ENCODE measurements at places on chromosomes 13 and 19.

GRCh38 chr13:87656306-87656705 lies 14.9 kb upstream of the SLITRK5 start:
- DNase-seq: no peak

DNA sequence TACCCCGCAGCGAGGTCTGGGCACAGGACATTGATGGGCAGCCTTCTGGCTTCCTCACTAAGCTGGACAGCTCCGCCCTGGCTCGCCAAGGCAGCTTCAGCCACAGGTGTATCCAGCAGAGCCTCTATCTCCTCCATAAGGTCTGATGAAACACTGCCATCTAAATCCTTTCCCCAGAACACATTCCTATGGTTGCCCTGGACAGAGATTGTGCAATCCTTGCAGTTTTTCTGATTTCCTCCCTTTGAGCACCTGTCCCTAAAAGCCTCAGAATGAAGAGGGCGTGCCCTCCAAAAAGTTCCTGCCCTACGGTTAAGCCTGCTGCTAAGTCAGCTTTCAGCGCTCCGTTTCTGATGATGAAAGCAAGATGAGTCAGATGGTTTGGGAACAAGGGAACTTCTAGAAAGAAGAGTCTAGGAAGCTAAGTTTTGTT lies 21.0 kb downstream of the CLEC4M start:
- DNase-seq: peak; percentile 88

- DNase-seq: no peak
These were observed 44.3 kb downstream of the BBC3 start for GRCh38 chr19:47186446-47187334.

- DNase-seq: no peak
These were observed 248.8 kb downstream of the DACH1 start for GRCh38 chr13:71618159-71618558.

- DNase-seq: peak; percentile 97
These were observed 20.0 kb upstream of the ERCC1 start for GRCh38 chr19:45443462-45444317.

- DNase-seq: no peak
These were observed 83.8 kb downstream of the GJA3 start for GRCh38 chr13:20077086-20077485.

- DNase-seq: no peak
These were observed 135.9 kb upstream of the FRY start for GRCh38 chr13:31895691-31896090.

- peak; percentile 91 for DNase-seq
These were observed at the start of gene GARRE1 for GRCh38 chr19:34254046-34254697. Gene GARRE1 (plus strand): TSS chr19:34254554. CDS start chr19:34300474, 45,920 bp downstream.

GRCh38 chr19:33133438-33134031 lies 1.6 kb downstream of the WDR88 start:
- DNase-seq: peak; percentile 64

DNA sequence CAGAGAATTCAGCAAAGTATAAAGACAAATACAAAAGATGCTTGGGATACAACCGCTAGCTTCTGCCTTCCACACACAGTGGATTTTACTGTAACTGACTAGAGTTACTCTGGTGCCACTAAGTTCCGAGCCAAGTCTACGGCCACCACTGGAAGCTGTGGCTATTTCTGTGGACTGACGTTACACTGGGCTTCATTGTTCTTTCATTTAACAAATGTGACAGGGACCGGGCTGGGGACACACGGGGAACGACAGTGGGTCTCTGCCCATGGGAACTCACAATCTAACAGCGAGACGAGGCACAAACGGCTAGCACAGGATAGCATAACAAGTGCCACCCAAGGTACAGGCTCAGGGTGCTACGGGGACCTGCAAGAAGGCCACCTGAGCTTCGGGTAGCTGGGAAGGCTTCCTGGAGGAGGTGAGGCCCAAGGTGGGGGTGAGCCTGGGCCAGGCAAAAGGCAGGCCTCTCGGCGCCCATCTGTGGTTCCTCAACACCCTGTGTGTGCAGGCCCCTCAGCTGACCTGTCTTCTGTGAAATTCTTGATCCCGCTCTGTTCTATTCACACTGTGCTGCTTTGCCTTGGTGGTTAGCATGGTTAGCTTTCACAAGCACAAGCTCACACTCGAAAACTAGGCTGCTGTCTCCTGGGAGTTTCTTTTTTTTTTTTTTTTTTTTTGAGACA lies 10.3 kb upstream of the IL4I1 start:
- no peak for DNase-seq
